Mesothelial cell of epicardium (in vitro differentiated cells): ENCODE measurements at places on chromosomes 3 and 15.

DNA sequence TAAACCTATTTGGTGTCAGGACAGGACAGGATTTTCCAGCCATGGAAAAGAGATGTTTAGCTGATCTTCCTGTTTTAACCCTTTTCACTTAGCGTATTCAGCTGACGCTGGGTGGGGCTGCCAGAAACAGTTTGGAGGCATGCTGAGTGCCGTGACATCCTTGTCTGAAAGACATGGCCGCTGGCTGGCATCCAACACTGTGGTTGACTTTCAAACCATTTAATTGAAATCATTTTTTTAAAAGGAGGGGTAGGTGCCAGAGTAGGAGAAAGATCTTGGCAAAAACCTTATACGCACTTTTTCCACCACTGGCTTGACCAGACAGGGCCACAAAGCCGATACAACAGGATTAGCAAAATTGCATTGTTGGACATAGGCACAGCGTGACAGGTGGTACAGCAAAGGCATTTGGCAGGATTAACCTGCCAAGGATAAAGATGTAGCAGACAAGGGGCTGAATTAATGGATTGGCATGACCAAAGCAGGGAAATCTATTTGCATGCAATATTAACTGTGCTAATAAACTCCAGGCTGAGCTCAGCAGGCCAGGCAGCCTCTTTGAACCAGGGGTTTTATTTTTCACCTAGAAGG, 131.8 kb upstream of the TOPAZ1 start:
- no peak for DNase-seq

- peak; percentile 28 for DNase-seq
Observed at GRCh38 chr3:126116526-126116925, 32.6 kb upstream of the SLC41A3 start.

DNA sequence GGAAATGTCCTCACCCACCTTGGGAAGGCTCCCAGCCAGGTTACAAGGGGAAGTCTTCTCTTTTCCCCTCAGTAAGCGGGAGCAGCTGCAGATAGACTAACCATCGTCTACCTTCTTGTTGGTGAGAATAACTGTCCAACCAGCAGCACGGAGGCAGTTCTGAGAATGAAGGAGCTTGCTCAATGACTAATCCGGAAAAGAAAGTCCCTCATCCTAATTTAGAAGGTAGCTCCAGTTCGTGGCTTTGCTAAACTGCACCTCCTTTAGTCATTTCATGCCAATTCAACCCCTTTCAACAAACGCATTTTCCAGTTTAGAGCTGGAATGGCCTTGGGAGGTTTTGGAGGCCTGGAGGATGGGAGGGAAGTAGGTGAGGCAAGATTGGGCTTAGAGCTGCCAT, 527.4 kb upstream of the PROK2 start:
- no peak for DNase-seq

- no peak for DNase-seq
Observed at GRCh38 chr15:84804005-84804900, 12.9 kb upstream of the ALPK3 start.

DNA sequence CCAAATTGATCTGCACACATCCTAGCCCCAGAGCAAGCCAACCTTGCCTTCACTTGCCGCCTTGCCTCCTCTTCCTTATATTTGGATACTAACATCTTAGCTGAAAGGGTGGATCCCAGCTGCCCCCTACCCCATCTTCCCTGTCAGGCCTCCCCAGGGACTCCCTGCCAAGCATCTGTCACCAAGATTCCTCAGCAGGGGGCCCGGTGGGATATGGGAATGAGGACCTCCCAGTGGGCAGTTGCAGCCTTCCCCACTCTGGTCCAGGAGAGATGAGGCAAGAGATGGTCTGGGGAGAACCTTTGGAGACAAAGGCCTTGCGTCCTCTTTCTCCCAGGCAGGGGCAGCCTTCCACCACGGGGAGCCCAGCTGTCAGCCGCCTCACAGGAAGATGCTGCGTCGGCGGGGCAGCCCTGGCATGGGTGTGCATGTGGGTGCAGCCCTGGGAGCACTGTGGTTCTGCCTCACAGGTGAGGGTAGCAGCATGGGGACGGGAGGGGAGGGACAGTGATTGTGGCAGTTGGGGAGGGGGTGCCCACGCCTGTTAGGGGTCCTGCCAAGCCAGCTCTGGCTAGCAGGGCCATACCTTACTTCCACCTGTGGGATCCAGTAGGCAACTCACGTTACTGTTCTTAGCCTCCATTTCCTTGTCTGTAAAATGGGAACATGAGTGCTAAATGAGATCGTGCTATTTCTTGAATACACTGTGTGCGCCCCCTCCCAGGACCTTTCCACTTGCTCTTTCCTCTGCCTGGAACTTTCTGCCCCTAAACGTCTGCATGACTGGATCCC, 15.3 kb downstream of the CD276 start:
- no peak for DNase-seq

- no peak for DNase-seq
Observed at GRCh38 chr3:68017069-68017468, 362.7 kb upstream of the SUCLG2 start.

GRCh38 chr15:43270676-43271306, 4.1 kb upstream of the TGM5 start:
- DNase-seq, result no peak

DNA sequence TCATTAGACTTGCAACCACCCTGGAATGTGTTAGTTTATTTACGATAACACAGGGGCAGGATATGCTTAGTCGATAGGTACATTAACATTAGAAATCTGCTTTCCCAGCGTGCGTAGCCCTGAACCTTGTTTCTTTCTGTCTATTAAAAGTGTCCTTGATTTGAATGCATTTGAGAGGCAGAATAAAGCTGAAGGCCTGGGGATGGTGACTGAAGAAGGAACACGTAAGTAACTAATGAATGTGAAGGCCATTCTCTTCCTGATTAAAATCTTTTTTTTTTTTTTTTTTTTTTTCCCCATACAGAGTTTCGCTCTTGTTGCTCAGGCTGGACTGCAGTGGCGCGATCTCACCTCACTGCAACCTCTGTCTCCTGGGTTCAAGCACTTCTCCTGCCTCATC, 142.8 kb upstream of the CHRM5 start:
- no peak for DNase-seq

DNA sequence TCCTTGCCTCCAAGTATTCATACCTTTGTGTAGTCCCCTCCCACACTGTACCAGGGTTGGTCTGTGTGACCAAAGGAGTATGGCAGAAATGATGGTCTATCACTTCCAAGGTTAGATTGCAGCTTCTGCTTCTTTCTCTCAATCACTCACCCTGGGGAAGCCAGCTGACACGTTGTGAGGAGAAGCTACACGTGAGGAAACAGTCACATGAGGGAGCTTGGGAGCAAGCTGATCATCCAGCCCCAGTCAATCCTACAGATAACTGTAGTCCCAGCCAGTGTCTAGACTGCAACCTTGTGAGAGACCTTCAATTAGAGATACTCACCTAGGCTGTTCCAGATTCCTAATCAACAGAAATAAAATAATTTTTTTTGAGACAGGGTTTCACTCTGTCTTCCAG, 6.2 kb upstream of the ZNF774 start:
- no peak for DNase-seq

DNA sequence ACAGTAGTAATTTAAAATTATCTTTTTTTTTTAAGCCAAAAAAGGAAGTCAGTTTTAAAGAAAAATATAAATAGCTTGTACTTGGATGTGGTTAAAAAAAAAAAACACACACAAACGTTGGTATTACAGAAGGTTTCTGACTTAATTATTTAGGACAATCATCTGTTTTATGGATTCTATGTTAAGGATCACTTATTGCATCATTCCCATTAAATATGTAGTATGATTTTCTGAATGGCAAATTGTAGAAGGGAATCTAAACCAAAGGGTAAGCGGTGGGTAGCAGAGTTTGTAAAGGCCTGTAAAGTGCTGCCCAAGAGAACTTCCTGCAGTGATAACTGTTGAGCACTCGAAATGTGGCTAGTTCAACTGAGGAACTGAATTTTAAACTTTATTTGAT, 8.0 kb downstream of the SENP2 start:
- no peak for DNase-seq

GRCh38 chr3:33547101-33547500, 106.9 kb upstream of the UBP1 start:
- DNase-seq, result no peak

GRCh38 chr3:5304789-5305683, 117.5 kb downstream of the EDEM1 start:
- no peak for DNase-seq
